ENCODE measurements at places on chromosomes 3 and 15.
A peak's percentile ranks its signal among the peaks of the same experiment; 100 is the strongest.

DNA sequence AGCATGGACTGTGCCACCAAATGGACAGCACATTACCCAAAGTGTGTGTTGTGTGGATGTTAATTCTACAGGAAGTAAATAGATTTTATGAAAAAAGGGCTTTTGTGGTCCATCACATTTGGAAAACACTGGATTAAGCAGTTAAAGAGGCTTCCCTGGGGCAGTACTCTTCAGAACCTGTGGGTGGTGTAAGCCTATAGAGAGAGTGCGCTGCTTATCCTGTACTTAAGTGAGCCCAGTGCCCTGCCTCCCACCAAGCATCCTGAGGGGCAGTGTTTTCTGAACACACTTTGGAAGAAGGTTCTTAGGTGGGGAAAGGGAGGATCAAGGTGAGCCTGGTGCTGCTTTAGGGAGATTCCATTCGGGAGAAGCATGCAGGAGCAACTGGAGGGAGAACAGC lies 10.9 kb downstream of the TTLL3 start:
- no peak for DNase-seq

- DNase-seq, result no peak
These were observed 154.0 kb upstream of the SYNPR start for GRCh38 chr3:63124090-63124489.

DNA sequence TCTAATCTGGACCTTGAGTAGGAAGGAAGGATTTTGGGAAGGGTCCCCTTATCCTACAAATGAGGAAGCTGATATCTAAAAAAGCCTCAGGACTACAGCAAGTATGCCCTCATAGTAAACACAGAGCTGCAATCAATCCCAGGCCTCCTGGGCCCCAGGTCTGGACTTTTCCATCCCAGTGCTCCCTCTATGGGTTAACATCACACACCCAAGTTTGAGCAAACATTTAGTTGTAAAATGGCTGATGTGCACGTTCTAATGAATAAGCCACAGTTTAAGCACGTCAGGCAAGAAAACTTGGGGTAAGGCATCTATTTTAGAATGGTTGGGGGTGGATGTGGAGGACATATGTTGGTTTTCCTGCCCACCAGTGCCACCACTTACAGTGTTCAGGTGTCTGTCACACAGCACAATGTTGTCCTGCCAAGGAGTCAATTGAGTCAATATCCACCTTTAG lies 44.3 kb upstream of the UBE2E1 start:
- no peak for DNase-seq

DNA sequence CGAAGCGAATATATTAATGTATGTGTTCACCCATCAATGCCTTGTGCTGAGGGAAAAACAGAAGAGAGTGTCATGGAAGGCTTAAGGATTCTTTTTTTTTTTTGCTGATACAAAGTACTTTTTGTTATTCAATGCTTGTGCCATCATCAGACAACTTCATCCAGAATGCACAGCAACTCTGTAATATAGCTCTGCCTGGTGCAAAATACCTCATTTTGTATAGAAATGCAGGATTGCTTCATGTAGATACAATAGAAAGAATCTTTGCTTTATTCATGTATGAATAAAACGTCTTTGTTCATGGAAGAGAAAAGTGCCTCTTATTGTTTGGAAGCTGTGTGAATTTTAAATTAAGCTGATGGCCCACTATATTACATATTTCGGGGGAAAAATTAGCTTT lies 62.9 kb downstream of the SH3GL3 start:
- DNase-seq, result no peak

DNA sequence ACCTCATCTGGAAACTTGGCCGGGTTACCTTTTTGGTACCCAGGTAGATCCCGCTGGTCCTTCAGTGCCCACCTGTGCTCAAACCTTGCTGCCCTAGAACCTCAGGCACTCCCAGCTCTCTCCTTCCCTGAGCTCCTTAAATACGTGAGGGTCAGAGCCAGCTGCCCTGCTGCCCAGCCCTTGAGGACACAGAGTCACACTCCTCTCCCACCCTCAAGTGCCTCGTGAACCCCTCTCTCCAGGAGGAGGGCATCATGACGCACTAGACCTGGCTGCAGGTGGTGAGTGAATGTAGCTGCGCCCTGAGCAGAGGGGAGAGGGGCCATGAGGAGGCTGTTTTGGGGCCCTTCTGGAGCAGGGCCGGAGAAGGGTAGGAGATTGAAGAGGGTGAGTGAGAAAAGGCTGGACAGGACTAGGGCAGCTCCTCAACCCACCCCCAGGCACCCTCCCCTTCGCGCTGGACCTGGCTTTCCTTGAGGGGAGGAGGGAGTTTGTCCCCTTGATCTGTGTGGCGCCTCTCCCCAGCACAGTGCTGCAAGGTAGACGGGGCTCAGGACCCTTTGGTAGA lies 941 bp downstream of the SLC12A8 start:
- no peak for DNase-seq

DNA sequence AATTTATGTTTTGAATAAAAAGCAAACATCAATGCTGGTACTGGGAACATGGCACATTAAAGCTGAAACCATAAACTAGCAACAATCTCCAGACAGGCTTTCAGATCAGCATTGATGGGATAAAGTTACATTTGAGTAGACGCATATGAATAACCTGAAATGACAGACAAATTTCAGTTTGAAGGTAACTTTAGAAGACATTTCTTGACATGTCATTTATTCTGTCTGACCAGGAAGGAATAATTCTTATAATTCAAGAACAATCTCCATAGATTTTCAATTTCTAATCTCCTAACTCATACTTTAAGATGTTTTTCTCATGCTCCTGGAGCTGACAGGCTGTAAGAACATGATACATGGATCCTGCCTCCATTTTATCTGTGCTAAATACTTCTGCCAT lies 69.8 kb downstream of the PLCH1 start:
- DNase-seq, result no peak

- no peak for DNase-seq
These were observed 267.3 kb upstream of the LRRFIP2 start for GRCh38 chr3:37441689-37442088.

DNA sequence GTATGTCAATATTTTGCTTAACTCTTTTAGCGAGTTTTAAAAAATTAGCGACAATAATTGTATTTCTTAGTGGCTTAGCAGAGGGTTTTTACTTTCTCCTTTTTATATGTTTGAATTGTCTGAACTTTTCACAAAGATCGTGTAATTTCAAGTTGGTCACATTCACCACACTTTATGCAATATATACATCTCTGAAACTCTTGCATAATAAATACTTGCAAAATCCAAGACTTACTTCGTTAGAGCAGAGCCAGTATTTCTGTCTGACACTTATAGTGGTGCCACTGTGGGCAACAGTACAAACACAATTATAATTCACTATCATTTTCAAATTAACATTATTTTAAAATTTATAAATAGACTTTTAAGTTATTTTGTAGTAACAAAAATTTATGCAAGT lies 62.0 kb downstream of the SUCNR1 start:
- no peak for DNase-seq

DNA sequence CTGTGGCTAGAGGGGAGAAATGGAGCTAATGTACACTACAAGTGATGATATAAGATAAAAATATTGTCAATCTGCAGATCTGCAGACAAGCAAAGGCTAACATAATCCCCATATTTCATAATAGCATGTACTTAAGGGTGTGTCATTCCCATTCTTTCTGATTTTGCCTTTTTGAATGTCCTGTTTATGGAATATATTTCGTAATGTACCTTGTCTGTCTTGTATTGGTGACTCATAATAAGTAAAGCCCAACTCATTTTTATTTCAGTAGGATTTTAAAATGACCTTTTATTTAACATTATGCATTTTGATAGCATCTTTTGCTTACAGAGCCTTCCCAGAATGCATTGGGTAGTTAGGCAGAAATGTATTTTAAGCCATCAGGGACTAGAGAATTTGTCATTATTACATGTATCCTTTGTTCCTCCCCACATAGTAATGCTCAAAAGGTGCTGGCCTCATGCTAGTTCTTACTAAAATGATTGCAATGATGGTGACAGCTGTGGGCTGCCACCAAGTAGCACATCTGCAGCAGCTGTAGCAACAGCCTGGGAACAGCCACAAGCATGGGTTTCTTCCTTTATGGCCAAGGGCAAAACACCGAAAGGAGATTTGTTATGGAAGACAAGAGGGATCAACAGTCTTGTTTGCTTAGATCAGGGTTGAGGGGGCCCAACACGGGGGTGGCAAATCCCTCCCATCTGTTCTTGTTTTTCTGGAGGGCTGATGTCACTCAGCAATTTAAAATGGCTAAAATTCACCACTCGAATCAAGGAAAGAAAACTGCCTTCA lies 188.5 kb downstream of the CADPS start:
- peak; percentile 57 for DNase-seq

GRCh38 chr3:181176601-181177000 lies 187.1 kb upstream of the DNAJC19 start:
- no peak for DNase-seq

- no peak for DNase-seq
These were observed 162.2 kb downstream of the ITPR1 start for GRCh38 chr3:4655145-4656045.

GRCh38 chr3:66302288-66302687 lies 81.5 kb downstream of the SLC25A26 start:
- no peak for DNase-seq

DNA sequence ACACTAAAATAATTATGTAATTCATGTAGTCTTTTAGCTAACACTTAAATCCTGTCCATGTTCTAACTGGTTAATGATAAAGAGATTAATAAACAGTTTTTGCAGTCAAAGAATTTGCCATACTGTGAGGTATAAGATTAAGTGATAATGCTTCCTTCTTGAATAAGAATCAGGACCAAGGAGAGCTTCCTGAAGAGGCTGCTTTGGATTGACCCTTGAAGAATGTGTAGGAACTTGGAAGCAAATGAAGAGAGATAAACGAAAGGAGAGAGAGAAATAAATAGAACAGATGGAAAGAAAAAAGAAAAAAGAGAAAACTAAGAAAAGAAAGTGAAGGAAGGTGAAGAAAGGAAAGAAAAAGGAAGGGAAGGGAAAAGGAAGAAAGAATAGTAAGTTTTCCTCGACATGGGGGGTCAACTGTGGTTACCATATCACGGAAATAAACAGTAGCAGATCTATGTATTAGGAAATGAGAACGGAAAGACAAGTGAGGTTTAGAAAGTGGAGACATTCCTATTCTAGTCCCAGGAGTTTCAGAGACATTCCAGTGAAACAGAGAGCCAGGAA lies 539.8 kb downstream of the FGF12 start:
- no peak for DNase-seq

DNA sequence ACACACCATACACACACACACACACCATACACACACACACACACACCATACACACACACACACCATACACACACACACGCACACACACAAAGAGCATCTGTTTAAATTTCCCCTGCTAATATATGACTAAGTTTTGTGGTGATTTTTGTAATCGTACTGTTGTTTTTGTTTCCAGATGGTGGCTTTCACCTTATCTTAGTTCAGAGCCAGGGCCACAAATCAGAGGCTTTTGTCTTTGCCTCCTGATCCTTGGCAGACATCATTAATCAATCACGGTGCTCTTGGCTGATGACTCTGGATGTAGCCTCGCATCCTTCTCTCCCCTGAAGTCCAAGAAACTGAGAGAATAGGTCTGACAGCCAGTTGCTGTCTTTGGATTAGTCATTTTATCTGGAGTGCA lies 52.1 kb downstream of the EDEM1 start:
- DNase-seq, result no peak

DNA sequence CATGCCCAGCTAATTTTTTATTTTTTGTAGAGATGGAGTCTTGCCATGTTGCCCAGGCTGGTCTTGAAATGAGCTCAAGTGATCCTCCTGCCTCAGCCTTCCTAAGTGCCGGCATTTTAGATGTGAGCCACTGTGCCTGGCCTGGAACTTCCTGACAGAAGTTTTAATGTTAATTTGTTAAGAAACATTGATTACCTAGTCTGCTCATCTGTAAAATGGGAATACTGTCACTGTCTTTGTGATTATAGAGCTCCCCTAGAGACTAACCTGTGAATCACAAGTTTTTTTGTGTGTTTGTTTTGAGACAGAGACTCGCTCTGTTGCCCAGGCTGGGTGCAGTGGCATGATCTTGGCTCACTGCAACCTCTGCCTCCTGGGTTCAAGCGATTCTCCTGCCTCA lies 4.3 kb upstream of the EIF3J start:
- DNase-seq, result no peak

DNA sequence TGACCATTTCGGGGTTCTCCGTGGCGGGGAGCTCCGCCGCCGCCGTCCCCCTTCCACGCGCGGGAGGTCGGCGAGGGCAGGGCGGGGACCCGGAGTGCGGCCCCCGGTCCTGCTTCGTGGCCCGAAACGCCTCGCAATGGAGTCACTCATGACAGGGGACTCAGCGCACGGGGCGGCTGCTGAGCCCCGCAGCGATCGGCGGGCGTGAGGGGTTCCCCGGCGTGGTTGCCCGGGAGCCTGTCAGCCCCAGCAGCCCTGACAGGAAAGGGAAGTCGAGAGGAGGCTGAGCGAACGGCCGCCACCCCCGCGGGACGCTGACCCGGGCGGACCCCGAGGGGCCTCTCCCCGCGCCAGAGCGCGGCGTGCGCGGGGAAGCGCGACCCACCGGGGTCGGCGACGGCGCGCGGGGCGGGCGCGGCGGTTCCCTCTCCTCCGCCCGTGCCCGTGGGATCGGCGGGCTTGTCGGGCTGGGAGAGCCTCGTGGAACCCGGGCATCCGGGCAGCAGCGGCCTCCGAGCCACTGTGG lies 564 bp upstream of the PIGZ start:
- DNase-seq, result no peak

GRCh38 chr3:128492671-128493569 lies at the start of gene GATA2:
Gene GATA2 (minus strand): TSS chr3:128493201. CDS start chr3:128487031, 6,170 bp downstream.
- DNase-seq, result no peak

- no peak for DNase-seq
These were observed 706 bp downstream of the DVL3 start for GRCh38 chr3:184155644-184156521.

DNA sequence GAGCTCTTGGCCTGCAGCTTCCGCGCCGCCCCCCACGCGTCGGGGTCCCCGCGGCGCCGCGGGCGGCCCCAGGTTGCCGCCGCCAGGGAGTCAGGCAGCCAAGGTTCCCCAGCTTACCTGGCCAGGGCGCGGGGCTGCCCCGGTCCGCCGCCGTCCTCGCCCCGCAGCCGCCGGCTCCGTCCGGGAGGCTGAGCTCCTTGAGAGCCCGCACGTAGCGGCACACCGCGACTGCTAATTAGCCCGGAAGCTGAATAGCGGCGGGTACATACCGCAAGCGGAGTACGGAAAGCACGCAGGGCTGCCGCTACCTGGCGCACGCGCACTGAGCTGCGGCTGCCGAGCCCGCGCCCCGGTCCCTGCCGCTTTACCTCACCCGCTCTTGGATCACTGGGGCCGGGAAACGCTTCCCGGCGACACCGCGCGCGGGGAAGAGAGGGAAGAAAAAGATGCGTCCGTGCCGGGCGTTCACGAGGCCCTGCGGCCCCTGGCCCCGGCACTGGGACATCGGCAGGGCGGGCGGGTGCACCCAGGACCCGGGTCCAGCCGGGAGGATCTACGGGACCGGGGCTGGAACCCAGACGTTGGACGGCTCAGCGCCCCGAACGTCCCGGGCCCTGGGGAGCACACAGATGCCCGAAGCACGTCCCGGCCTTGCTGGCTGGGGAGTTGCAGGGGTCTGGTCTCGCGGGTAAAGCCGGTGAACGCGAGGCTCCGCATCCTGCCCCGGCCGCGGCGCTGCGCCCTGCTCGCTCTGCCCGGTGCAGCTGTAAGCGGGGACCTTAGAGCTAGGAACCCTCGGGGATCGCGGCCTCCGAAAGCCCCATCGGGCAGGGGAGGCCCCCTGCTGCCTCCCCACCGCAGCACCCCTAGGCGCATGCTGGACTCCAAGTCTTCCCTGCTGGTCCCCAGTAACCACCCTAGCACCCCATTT lies at the start of gene GOLGA8B:
TSS of gene GOLGA8B (minus strand) at position 253 of the 931 bp plus-strand sequence. CDS start 47,739 bp downstream, outside the sequence.
- no peak for DNase-seq

Data from epithelial cell of prostate (primary cell).